T-helper 2 cell treated with Interferon-gamma antibody and Interleukin-4, amounts not matched to agents 5 μg/mL and 100 μg/mL, for 36 hours (primary cell): ENCODE measurements at places on chromosomes 12 and 14.

DNA sequence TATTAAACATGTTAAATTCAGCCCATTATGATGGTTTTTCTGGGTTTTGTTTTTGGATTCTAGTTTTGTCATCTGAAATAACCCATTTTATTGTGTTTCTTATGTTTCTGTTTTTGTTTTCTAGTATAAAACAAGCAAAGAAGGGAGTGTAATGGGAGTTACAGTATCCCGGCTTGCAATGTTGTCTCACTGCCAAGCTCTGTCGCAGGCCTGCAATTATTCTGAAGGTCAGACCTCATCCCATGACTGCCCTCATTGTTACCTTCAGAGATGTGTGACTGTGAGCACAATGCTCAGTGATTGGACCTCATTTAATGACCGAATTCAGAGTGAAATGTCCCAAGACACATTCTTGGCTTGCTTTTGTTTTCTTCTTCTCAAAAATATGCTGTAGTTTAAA is 73.0 kb upstream of the ATF1 start:
- no peak for DNase-seq

- peak; percentile 29 for DNase-seq
Observed at GRCh38 chr12:115916910-115917668, 360.4 kb downstream of the MED13L start.

GRCh38 chr12:3081886-3082285 is 4.7 kb downstream of the TSPAN9 start:
- DNase-seq = no peak

- DNase-seq = no peak
Observed at GRCh38 chr12:109258607-109259544, 50.2 kb downstream of the FOXN4 start.

GRCh38 chr12:96886998-96887677 is 19.9 kb upstream of the NEDD1 start:
- no peak for DNase-seq
